COLO829 (cell line): ENCODE measurements at places on chromosomes 13 and 19.

- DNase-seq: no peak
Observed at GRCh38 chr19:49155820-49156346, 687 bp upstream of the HRC start.

DNA sequence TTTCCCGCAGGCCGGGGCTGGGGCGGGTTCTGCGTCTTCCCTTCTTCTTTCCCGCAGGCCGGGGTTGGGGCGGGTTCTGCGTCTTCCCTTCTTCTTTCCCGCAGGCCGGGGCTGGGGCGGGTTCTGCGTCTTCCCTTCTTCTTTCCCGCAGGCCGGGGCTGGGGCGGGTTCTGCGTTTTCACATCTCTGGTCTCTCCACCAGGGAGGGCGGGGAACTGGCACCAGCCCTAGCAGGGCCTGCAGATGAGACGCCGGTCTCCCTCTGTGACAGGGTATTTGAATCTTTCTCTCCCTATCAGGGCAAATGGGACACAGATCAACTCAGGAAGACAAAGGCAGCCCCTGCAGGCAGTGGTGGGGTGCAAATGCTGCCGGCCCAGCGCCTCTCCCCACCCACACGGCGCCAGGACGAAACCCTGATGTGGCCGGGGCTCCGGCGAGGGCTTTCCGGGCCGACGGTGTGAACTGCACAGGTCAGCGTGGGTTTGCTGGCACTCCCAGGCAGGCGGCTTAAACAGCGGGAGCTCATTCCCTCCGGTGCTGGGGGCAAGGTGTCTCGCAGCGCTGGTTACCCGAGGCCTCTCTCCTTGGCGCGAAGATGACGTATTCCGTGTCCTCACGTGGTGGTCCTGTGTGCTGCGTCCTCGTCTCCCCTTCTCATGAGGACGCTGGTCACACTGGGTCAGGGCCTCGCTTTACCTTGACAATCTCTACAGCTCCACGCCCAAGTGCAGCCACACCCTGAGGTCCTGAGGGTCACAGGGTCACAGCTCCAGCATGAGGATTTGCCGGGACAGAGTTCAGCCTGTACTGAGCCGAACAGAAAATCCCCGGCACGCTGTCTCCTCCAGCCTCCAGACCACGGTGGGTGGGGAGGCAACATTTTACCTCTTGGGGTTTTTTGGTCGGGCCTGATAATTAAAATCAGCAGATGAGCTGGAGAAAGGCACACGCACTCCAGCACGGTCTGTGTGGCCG lies 717 bp upstream of the C13orf46 start:
- DNase-seq: no peak

DNA sequence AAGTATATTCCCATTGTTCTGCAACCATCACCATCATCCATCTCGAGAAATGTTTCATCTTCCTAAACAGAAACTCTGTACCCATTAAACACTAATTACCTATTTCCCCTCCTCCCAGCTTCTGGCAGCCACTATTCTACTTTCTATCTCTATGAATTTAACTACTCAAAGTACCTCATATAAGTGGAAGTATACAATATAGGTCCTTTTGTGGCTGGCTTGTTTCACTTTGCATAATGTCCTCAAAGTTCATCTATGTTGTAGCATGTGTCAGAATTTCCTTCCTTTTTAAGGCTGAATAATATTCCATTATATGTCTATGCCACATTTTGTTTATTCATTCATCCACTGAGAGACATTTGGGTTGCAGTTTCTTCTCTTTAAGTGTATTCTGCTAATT lies 159.4 kb downstream of the KCNRG start:
- no peak for DNase-seq

DNA sequence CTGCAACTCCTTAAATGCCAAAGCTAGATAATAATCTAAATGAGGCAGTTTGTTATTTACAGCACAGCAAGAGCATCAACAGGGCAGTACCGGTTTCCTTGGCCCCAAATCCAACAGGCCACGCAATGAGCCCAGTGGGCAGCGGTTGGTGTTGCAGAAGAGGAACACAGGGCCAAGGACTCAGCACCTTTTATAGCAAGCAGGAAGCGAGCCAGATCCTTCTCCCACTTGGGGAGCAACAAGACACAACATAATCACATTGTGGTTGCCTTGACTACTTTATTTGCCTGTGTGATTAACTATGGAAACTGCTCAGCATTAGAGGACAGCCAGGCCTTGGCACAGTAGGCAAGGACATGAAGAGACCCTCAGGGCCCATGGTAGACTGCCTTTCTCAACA lies 67.1 kb upstream of the HTR2A start:
- no peak for DNase-seq

GRCh38 chr19:34468409-34468808 lies 13.1 kb upstream of the WTIP start:
- DNase-seq: no peak

GRCh38 chr13:46908501-46908900 lies 11.6 kb upstream of the HTR2A start:
- no peak for DNase-seq

DNA sequence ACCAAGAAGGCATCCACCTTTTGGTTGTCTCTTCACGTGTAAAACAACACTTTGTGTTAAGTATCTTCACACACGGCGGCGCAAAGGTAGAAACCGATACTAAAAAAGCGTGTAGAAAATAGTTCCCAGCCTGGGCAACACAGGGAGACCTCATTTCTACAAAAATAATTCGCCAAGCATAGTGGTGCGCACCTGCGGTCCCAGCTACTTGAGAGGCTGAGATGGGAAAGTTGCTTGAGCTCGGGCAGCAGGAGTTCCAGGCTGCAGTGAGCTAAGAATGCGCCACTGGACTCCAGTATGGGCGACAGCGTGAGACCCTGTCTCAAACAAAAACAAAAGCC lies 573 bp upstream of the ERCC5 start:
- no peak for DNase-seq

DNA sequence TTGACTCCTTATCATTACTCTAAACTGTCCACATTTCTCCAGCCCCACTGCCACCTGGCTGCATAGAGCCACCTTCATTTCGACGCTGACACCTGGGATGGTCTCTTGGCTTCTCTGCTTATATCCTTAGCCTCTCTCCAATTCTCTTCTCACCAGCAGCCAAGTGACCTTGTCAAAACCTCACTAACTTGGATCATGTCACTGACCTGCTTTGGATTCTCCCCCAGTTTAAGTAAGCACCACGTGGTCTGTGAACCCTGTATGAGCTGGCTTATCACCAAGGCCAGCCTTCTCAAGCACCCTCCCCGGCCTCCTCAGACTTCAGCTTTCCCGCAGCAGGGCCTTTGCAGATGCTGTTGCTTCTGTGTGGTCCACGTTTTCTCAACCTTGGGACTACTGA lies 12.3 kb upstream of the GGACT start:
- DNase-seq: no peak

GRCh38 chr13:42228527-42228926 lies 43.4 kb upstream of the AKAP11 start:
- no peak for DNase-seq

GRCh38 chr13:27549406-27549981 lies 70.8 kb downstream of the LNX2 start:
- DNase-seq: no peak

- DNase-seq: no peak
Observed at GRCh38 chr19:48210005-48210404, 39.5 kb downstream of the ZSWIM9 start.

DNA sequence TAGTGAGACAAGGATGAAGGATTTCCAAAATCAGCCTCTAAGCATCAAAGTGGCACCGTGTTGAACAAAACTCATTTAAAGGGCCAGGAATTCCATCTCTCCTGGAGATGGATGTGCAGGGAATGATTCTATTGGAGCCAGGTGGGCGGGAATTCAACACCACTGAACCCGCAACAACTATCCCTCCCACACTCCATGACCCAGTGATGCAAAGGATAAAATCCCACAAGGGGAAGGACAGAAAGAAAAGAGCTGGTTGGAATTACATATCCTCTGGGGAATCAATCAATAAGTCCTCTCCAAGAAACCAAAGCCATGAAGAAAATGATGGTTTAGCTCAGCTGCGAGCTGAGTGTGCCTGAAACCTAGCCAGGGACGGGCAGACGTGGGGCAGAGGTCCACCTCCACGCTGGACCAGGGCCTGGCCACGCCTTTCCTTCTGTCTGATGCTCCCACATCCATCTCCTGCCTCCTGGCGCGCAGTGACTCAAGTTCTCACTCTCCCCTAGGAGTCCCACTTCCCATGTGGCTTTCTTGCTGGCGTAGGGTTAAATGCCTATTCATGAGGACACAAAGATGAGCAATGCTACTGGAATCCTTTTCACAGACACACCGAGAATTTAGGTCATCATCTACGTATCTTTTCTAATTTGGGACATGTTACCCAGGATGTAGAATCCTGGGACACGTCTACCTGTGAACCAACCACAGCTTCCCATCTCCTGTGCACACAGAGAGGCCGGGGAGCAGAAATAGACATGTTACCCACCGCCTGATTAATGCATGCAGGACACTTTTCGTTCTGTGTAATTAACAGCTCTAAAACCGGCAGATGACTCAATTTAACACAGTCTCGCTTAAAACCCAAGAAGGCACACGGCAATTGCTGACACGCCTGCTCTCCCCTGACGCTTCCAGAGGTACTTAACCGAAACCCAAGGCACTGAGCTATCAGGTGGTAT lies 48.6 kb downstream of the PEPD start:
- DNase-seq: peak; percentile 71
